Chondrocyte (in vitro differentiated cells): ENCODE measurements at places on chromosomes 16 and 17. TPM values are rescaled to one million over a fixed set of nuclear protein-coding genes. Genes with fewer than 3 reads are reported as not detected.

The TMIGD1 gene
- total RNA-seq = not detected in 3 replicates

The TEDC2 gene
- 3.9 to 6.5 TPM (median 5.5 TPM) in 3 replicates for total RNA-seq

The TLE7 gene
- not detected in 3 replicates for total RNA-seq

The SLC16A13 gene
- total RNA-seq = 3.5 to 5.4 TPM (median 4.8 TPM) in 3 replicates

The BRIP1 gene
- 4.2 to 7.7 TPM (median 4.3 TPM) in 3 replicates for total RNA-seq

The WNT3 gene
- 4.1 to 5.2 TPM (median 4.9 TPM) in 3 replicates for total RNA-seq

The EFCAB5 gene
- total RNA-seq = 0.23 to 0.63 TPM (median 0.37 TPM) in 3 replicates

The GJC1 gene
- 26.8 to 50.5 TPM (median 46.4 TPM) in 3 replicates for total RNA-seq

The MILR1 gene
- total RNA-seq = not detected in 3 replicates

The NAGS gene
- 0.40 to 0.51 TPM (median 0.41 TPM) in 3 replicates for total RNA-seq

GRCh38 chr17:74943808-74944522 lies 8.3 kb downstream of the OTOP3 start:
- no peak for DNase-seq

DNA sequence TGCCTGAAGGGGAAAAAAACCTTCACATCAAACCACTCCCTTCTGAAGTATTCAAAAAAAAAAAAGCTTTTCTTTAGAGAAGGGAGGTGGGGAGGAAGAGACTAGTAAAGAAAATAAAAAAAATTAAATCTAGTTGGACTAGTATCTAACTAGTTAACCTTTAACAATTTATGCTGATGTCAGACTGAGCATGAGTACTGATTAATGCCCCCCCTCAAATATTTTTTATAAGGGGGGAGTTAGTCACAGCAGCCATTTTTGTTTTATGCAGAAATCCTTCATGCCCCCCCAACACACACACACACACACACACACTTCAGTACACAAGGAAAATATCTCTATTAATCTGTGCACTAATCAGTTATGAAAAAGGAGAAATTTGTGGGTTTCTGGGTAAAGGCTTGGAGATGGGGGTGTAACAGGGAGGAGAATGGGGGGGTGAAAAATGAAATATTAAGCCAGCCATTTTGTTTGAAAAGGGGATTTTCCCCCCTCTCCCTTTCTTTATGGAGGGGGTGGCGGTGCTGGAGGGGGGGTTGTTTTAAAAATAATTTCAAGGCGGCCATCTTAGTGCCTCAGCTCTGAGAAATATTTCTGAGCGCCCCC lies 4.7 kb upstream of the CHD3 start:
- no peak for DNase-seq

- DNase-seq = no peak
Measured at GRCh38 chr17:76353004-76353598, 615 bp downstream of the PRPSAP1 start.

DNA sequence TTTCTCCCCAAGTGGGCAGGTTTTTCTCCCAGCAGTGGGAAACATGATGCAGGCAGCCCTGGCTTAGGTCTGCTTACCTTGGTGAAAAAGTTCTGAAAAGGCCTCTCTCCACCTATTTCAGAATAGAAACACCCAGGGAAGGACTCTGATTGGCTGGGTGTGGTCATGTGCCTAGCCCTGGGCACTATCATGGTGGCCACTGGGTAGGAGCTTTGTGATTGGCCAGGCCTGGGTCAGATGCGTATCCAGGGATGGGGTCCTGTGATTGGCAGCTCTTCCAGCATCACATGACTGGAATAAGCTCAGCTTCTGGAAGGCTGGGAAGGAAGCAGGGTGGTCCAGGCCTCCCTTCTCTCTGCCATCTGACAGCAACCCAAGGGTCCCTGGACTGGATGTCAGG lies 53.5 kb downstream of the ZDHHC7 start:
- no peak for DNase-seq

GRCh38 chr16:66872943-66873684 lies 7.2 kb upstream of the PDP2 start:
- no peak for DNase-seq

- DNase-seq = peak; percentile 52
Measured at GRCh38 chr17:29972277-29972676, 30.8 kb downstream of the EFCAB5 start.

DNA sequence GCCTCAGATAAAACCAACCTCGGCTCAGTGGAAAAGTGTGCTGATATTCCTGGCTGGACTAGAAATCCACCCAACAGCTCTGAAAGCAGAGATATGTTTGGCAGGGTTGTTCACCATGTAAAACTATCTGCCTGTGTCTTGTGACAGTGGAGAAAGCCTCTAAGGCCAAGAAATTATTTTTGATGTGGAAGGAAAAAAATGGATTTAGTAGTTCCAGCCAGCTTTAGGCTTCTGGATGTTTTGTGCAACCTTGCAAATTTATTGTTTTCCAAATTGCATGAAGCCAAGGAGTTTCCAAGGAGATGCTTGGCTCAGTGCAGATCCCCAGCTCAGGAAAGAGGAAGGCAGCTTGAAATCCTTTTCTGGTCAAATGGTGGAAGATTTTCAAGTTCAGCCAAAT lies 31.6 kb downstream of the TEKT5 start:
- DNase-seq = no peak

DNA sequence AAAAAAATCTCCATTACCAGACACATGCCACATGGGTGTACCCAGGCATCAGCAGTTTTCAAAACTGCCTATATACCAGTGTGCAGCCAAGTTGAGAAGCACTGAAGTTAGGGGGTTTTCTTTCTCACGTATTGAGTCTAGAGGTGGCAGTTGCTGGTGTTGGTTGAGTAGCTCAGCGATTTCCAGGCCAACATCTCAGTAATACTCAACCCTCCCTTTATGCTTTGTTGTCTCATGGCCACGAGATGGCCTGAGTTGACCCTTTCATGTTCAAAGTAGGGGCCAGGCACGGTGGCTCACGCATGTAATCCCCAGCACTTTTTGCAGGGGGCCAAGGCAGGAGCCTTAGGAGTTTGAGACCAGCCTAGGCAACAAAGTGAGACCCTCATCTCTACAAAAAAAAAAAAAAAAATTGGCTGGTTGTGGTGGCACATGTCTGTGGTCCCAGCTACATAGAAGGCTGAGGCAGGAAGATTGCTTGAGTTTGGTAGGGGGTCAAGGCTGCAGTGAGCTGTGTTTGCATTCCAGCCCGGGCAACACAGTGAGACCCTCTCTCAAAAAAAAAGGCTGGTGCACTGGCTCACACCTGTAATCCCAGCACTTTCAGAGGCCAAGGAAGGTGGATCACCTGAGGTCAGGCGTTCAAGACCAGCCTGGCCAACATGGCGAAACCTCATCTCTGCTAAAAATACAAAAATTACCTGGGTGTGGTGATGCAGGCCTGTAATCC lies 10.8 kb downstream of the LRRC3C start:
- DNase-seq = no peak

DNA sequence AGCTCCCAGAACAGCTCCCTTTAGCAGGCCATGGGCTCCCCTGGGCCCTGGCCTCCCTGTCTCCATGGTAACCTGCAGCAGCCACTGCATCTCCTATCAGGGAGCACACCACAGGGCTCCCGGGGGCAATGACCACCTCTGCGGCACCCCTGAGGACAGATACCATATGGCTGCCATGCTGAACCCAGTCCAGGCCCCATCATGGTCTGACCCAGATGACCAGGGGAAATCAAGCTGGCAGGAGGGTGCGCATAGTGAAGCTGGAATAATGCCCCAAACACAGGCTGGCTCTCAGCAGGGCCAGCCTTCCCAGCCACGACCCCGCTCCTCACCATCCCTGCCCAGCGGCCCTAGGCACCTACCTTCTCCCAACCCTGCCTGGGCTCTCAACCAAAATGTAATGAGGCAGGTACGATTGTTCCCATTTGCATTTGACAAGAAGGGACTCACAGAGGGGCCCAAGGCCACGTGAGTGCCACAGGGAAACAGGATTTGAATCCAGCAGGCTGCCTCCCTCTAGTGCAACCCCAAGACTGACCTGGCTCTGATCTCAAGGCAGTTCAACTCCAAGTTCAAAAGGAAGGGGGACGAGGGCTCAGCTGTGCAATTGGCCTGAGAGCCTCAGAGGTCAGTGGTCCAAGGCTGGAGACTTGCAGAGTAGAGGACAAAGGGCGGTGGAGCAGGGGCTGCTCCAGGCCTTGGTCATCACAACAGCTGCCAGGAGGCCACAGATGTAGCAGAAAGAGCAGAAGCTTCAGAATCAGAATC lies 2.4 kb downstream of the RUNDC3A start:
- no peak for DNase-seq

DNA sequence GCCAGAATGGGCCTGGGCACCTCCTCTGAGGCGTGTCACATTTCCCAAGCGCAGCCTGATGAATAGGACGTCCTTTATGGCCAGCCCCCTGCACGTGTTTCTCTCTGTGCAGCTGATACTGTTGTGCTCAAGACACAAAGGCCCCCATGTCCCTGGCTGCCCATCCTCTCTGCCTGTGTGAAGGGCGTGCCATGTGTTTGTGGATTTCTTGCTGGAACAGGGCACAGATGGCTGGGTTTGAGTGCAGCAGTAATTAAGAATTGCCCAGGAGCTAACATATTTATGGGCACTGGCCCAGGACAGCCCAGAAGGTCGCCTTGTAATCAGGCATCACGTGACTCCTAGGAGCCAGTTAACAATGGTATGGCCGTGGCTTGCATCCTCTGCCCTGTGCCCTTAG lies 181.1 kb downstream of the CCDC182 start:
- DNase-seq = no peak

DNA sequence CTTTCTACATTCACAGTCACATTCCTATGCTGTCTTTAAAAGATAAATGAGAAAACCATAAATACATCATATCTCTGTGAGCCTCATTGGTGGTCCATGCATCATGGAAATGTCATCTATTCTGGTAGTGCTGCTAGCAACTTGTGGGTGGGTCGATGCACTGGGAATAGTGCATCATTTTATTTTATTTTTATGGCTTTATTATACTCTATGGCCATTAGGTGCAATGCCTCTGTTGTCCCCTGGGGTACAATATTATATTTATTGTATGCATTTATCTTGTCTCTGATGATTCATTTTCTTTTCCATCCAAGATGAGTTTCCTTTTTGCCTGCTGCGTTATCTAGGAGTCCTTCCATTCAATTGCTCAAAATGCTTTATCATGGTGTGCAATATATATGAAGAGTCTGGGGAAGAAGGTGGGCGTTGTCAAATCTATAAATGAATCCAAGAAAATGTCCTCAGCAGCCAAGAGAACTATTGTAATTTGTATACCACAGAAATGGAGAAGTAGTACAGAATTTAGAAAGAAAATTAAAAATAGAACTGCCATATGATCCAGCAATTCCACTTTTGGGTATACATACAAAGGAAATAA lies 324.0 kb downstream of the KCNJ2 start:
- no peak for DNase-seq

GRCh38 chr17:51505450-51505849 lies 245.1 kb downstream of the UTP18 start:
- DNase-seq = no peak

- DNase-seq = no peak
Measured at GRCh38 chr17:32350666-32351418, 885 bp downstream of the ZNF207 start.

GRCh38 chr17:41967141-41967920 lies 736 bp downstream of the CNP start:
- DNase-seq = no peak

DNA sequence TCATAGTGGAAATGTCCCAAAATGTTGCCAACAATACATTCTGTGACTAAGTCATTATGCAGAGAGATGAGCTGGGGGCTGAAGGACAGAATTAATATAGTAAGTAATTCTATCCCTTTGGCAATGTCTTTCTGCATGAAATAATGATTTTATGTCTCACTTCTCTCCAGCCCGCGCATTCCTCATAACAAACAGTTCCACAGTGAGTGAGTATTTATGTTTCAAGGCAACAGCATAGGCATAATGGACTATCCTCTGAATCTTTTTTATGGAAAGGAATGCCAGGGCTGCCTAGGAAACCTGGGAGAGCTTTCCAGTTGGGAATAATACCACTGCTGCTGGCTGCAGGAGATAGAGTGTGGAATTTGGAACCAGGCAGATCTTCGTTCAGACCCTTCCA lies 477.7 kb downstream of the HS3ST4 start:
- DNase-seq = no peak

DNA sequence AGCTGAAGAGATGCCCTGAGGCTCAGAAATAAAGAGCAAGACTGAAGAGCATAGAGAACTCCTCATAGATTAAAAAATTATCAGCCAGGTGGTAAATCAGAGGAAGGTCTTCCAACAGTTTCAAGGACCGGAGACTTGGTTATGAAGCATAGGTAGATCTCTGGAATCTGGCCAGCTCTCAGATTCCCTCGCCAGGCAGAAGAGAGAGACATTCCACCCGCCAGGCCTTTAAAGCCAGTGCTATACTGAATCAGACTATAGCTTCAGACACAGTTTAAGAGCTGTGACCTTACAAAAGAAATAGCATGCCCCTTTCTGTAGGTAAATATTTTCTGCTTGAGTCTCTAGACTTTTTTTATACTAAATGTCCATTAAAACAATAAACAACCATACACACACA lies 70.3 kb downstream of the NFATC3 start:
- no peak for DNase-seq

GRCh38 chr17:1108765-1109605 lies 70.8 kb downstream of the ABR start:
- no peak for DNase-seq

DNA sequence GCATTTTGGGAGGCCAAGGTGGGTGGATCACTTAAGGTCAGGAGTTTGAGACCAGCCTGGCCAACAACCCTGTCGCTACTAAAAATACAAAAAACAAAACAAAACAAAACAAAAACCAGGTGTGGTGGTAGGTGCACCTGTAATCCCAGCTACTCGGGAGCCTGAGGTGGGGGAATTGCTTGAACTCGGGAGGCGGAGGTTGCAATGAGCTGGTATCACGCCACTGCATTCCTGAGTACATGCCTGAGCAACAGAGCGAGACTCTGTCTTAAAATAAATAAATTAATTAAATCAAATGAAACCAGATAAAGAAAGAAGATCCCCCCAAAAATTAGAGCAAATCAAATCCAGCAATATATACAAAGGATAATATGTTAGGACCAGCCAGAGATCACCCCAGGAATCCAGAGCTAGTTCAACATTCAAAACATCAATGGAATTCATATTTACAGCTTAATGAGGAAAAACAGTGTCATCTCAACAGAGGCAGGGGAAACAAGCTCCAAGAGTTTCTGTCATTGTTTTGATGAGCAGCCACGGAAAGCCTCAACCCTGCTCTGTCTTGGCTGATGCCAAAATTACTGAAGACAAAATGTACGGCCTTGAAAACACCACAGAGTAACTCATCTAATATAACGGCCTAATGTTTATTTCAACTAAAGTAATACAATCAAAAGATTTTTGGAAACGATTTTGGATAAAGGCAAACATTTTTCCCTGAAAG lies 3.7 kb downstream of the PEMT start:
- no peak for DNase-seq

GRCh38 chr16:535446-536405 lies 8.2 kb downstream of the CAPN15 start:
- DNase-seq = no peak

DNA sequence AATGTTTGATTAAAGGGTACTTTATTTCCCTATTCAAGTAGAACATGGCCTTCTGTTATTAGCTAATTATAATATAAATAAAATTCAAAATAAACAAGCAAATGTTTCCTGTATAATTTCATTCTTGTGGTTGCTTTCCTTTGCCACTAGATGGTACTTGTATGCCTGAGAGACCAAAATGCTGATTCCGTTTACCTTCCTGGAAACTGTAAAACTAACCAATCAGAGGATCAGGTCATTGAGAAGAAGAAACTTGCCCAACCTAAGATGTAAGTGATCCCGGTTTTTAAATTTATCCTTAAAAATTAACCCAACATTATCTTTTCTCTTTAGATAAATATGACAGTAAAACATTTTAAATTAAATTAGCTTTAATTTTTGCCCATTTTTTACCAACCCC lies 8.1 kb upstream of the ABCA5 start:
- DNase-seq = no peak
